IPS-NIHi11 (cell line): ENCODE measurements at places on chromosomes 4 and X.

DNA sequence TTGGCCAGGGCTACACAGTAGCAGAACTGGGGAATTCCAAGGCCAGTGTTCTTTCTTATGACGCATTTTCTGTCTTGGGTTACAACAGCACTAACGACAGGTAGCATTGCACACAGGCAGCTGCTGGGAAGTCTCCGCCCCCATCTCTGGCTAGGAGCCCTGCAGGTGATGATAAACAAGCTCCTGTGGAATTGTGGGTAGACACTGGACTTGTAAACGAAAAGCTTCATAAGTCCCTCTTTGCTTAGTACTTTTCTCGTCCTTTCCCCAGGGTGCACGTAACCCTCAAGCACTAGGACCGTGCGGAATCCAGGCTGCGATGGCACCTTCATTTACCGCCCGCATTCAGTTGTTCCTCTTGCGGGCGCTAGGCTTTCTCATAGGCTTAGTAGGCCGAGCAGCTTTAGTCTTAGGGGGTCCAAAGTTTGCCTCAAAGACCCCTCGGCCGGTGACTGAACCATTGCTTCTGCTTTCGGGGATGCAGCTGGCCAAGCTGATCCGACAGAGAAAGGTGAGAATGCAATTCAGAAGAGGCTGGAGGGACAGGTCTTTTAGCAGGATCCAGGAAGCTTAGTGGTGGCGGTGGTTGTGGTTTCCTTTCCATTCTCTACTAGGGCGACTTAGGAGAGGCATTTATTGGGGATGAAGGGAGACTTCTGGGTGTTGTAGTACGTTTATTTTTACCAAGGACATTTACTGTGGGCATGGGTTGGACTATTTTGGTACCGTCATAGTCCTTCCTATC, at the start of gene FAAH2:
TSS of gene FAAH2 (plus strand) at position 200 of the 745 bp plus-strand sequence. CDS start at position 320, 120 bp downstream.
- DNase-seq: peak; percentile 45

GRCh38 chr4:186260504-186261448, 5.2 kb upstream of the F11 start:
- DNase-seq: no peak

DNA sequence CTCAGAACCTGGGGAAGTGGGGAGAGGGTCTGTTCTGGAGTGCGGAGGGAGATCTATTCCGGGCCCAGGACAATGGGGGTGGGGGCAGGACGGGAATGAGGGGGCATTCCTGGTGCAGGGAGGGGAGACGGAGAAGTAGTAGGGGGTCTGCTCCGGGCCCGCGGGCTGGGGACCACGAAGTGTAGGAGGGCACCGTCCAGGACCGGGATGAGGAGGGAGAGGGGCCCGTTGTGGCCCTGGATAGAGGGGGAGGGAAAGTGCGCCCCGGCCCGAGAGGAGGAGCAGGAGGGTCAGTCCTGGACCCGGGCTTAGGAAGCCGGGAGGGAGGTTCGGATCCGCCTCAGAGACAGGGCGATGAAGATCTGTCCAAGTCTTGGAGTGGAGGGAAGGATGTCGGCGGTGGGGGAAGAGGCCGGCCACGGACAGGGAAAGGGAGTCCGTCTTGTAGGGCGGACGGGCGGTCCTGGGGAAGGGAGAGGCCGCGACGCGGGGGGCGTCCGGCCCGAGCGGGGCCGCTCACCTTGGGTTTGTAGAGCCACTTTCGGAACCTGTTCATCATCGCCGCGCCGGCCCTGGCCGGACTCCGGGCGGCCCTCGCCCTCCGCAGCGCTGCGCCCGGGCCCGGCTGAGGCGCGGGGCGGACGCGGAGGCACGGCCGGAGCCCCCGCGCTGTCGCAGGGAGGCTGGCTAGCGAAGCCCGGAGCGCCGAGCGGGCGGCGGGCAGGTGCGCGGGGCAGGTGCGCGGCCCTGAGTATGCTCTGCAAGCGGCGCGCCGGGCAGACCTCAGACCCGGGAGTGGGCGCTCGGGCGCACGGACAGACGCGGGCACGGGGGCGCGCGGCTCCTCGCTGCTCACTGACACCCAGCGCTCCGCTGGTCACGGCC, at the start of gene ZFYVE28:
TSS of gene ZFYVE28 (minus strand) at position 881 of the 885 bp plus-strand sequence. CDS start at position 559, 322 bp downstream.
- no peak for DNase-seq

DNA sequence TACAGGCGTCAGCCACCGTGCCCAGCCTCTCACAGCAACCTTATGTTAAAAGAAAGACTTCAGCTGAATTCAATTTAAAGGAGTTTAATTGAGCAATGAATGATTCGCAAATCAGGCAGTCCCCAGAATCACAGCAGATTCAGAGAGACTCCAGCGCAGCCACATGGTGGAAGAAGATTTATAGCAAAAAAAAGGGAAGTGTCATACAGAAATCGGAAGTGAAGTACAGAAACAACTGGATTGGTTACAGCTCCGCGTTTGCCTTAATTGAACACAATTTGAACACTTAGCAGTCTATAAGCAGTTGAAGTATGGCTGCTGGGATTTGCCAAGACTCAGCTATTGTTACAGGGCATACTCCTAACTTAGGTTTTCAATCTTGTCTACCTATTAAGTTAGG, 19.8 kb downstream of the CENPVL3 start:
- DNase-seq: no peak

- no peak for DNase-seq
Measured at GRCh38 chr4:8865681-8866310, 5.8 kb downstream of the HMX1 start.
